ENCODE measurements at places on chromosomes 4 and X. TPM values are rescaled to one million over a fixed set of nuclear protein-coding genes. Genes with fewer than 3 reads are reported as not detected.
A peak's percentile ranks its signal among the peaks of the same experiment; 100 is the strongest.

DNA sequence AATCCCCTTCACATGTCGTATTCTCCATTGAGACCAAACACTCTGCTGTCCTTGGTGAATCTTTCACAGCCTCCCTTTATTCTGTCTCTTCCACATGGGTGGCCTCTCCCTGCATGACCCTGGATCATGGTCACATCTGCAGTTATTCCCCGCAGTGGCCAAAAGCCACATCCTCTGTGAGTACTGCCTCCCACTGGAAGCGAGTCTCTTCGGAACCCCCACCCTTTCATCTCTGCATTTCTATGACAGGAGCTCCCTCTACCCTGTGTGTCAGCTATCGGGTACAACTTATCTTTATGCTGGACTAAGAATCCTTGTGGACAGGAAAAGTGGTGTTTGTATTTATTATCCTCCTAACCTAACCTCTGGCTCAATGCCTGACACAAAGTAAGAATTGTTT, 48.6 kb upstream of the SHISA3 start:
- H3K4me3 ChIP-seq = no peak overlapping the region
- H3K4me1 ChIP-seq = no peaks in the 10 kb centered on the region
- no peaks in the 10 kb centered on the region for H3K27me3 ChIP-seq
- H3K36me3 ChIP-seq = no peaks in the 10 kb centered on the region
- no peak for DNase-seq

The SPANXN4 gene
- not detected for total RNA-seq

- H3K27ac ChIP-seq = peak overlapping the region; percentile 82
- no peaks in the 10 kb centered on the region for H3K27me3 ChIP-seq
- H3K36me3 ChIP-seq = no peaks in the 10 kb centered on the region
- peaks cover 42% of the 10 kb centered on the region for H3K4me1 ChIP-seq
- DNase-seq = no peak
These were observed 620 bp downstream of the IL9R start for GRCh38 chrX:155998116-155998515.

- H3K27ac ChIP-seq = no peak overlapping the region
- no peaks in the 10 kb centered on the region for H3K27me3 ChIP-seq
- no peaks in the 10 kb centered on the region for H3K36me3 ChIP-seq
- H3K4me3 ChIP-seq = no peak overlapping the region
- no peak for DNase-seq
These were observed 232.0 kb downstream of the CXXC4 start for GRCh38 chr4:104262678-104263077.

GRCh38 chr4:190015538-190016368, 11.3 kb downstream of the FRG2 start:
- H3K36me3 ChIP-seq = no peaks in the 10 kb centered on the region
- DNase-seq = no peak
- no peak overlapping the region for H3K4me3 ChIP-seq
- no peak overlapping the region for H3K27ac ChIP-seq

- no peak overlapping the region for H3K4me3 ChIP-seq
- H3K27me3 ChIP-seq = no peaks in the 10 kb centered on the region
These were observed 116.7 kb downstream of the TMA16 start for GRCh38 chr4:163611182-163611581.

DNA sequence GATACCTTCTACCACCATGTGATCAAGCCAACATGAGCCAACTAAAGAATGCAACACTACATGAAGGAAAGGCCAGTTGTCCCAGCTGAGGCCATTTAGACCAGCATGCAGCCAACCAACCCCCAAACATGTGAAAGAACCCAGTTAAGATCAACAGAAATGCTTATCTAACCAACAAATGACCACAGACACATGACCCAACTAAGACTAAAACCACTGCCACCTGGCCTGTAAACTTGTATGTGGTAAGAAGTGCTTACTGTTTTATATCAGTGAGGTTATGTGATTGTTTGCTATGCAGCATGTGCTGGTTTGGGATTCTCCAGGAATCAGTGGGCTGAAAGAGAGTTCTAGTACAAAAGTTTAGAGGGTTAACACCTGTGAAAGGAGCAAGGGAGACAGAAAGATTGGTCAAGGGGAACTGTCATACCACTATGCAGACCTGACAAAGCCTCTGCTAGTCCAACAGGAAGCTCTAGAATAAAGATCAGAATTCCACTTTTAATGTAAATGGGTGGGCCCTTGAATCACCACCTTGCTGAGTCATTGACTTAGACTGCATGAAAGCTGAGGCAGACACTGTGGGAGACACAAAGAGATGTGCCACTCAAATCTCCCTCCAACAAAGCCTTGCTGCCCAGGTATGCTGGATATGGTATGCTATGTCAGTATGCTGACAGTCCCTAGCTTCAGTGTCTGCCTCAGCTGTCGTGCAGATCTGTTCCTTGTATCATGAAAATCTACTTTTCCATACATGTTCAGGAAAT, 6.1 kb upstream of the SH3D19 start:
- no peaks in the 10 kb centered on the region for H3K4me1 ChIP-seq
- no peak overlapping the region for H3K4me3 ChIP-seq
- DNase-seq = no peak
- no peak overlapping the region for H3K27ac ChIP-seq
- H3K27me3 ChIP-seq = peaks cover 8% of the 10 kb centered on the region

- no peaks in the 10 kb centered on the region for H3K36me3 ChIP-seq
- no peak overlapping the region for H3K4me3 ChIP-seq
- no peak for DNase-seq
- peak overlapping the region; percentile 73 for H3K27ac ChIP-seq
- no peaks in the 10 kb centered on the region for H3K27me3 ChIP-seq
These were observed 32.3 kb downstream of the SH2D1A start for GRCh38 chrX:124378643-124379042.

The GSX2 gene
- not detected for total RNA-seq

The REELD1 gene
- 0.05 TPM for total RNA-seq

GRCh38 chrX:150358651-150359050, 4.5 kb upstream of the MAMLD1 start:
- no peak overlapping the region for H3K27ac ChIP-seq
- peaks cover 46% of the 10 kb centered on the region for H3K27me3 ChIP-seq
- no peak overlapping the region for H3K4me3 ChIP-seq
- peaks cover 16% of the 10 kb centered on the region for H3K4me1 ChIP-seq

DNA sequence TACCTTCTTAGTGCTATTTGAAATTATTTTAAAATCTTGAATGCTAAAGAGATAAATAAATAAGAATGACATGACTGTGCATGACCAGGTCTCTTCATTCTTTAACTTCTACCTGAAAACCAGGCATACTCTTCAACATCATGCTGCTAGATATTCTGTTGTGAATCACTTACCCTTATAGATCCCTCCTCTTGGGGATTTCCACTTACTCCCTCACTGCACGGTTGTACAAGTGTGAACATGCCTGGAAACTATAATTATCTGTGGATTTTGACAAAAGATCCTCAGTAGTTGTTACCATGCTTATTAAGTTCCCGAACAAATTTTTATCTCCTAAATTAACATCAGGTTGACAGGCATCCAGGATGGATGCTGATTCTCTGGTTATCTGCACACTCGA, 54.3 kb downstream of the ADGRL3 start:
- no peak for DNase-seq
- no peaks in the 10 kb centered on the region for H3K4me1 ChIP-seq
- H3K4me3 ChIP-seq = no peak overlapping the region
- no peaks in the 10 kb centered on the region for H3K27me3 ChIP-seq
- H3K27ac ChIP-seq = no peak overlapping the region

The FAM9B gene
- 0.05 TPM for total RNA-seq

The TEX13D gene
- 0.09 TPM for total RNA-seq

GRCh38 chrX:16882169-16882568, 12.0 kb upstream of the RBBP7 start:
- no peaks in the 10 kb centered on the region for H3K4me1 ChIP-seq
- peak overlapping the region; percentile 42 for H3K4me3 ChIP-seq
- DNase-seq = no peak
- peaks cover 6% of the 10 kb centered on the region for H3K27me3 ChIP-seq
- H3K36me3 ChIP-seq = no peaks in the 10 kb centered on the region
- H3K27ac ChIP-seq = no peak overlapping the region

- no peak for DNase-seq
- H3K4me3 ChIP-seq = no peak overlapping the region
These were observed 38.4 kb upstream of the ARSD start for GRCh38 chrX:2967584-2967983.

GRCh38 chrX:151985531-151985930, 11.1 kb upstream of the GABRE start:
- no peak overlapping the region for H3K4me3 ChIP-seq
- no peak for DNase-seq
- no peaks in the 10 kb centered on the region for H3K4me1 ChIP-seq
- H3K27ac ChIP-seq = no peak overlapping the region
- H3K27me3 ChIP-seq = no peaks in the 10 kb centered on the region

The EDNRA gene
- 10.1 TPM for total RNA-seq

GRCh38 chrX:125202591-125203248, 117.0 kb upstream of the TEX13C start:
- H3K27me3 ChIP-seq = peaks cover 20% of the 10 kb centered on the region
- DNase-seq = no peak
- H3K4me1 ChIP-seq = peaks cover 11% of the 10 kb centered on the region
- no peak overlapping the region for H3K4me3 ChIP-seq
- H3K27ac ChIP-seq = no peak overlapping the region

DNA sequence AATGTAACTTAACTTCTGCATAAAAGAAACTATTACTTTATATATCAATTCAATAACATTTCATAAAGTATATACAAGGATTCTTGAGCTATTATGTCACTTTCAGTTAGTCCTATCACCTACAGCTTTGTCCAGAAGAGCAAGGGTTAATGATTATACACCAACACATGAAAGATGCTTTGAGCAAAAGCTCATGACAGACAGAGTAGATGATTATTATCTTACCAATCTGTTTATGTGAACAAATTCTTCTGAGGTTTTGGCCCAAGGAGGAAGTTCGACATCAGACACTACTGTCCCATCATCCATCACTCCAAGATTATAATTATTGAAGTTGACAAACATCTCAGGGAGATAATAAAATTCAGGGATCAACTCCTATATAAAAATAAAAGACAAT, 166.7 kb upstream of the MAB21L2 start:
- no peak for DNase-seq
- H3K27me3 ChIP-seq = no peaks in the 10 kb centered on the region
- no peak overlapping the region for H3K27ac ChIP-seq

- H3K4me1 ChIP-seq = no peaks in the 10 kb centered on the region
- H3K4me3 ChIP-seq = no peak overlapping the region
- no peaks in the 10 kb centered on the region for H3K36me3 ChIP-seq
- no peak overlapping the region for H3K27ac ChIP-seq
- no peak for DNase-seq
- no peaks in the 10 kb centered on the region for H3K27me3 ChIP-seq
These were observed 88.4 kb downstream of the EVC start for GRCh38 chr4:5799406-5799805.

DNA sequence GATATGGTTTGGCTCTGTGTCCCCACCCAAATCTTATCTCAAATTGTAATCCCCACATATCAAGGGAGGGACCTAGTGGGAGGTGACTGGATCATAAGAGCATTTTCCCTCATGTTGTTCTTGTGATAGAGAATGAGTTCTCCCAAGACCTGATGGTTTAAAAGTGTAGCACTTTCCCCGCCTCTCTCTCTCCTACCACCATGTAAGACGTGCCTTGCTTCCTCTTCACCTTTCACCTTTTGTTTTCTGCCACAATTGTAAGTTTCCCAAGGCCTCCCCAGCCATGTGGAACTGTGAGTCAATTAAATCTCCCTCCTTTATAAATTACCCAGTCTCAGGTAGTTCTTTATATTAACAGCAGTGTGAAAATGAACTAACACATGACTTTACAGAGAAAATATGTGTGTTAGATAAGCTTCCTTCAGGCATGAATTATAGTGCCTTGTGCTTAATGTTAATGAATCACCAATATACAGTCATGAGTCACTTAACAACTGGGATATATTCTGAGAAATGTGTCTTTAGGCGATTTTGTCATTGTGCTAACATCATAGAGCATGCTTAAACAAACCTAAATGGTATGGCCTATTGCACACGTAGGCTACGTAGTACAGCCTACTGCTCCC, 37.9 kb downstream of the PDGFC start:
- H3K4me3 ChIP-seq = no peak overlapping the region
- H3K36me3 ChIP-seq = no peaks in the 10 kb centered on the region
- H3K27me3 ChIP-seq = no peaks in the 10 kb centered on the region
- H3K4me1 ChIP-seq = no peaks in the 10 kb centered on the region
- DNase-seq = no peak

- peaks cover 46% of the 10 kb centered on the region for H3K4me1 ChIP-seq
- no peak overlapping the region for H3K4me3 ChIP-seq
- DNase-seq = no peak
- H3K27me3 ChIP-seq = no peaks in the 10 kb centered on the region
These were observed 80.0 kb downstream of the SH3KBP1 start for GRCh38 chrX:19807414-19807813.

GRCh38 chr4:3637326-3638016, 105.2 kb upstream of the LRPAP1 start:
- no peaks in the 10 kb centered on the region for H3K36me3 ChIP-seq
- H3K4me1 ChIP-seq = no peaks in the 10 kb centered on the region
- DNase-seq = no peak
- no peak overlapping the region for H3K27ac ChIP-seq

DNA sequence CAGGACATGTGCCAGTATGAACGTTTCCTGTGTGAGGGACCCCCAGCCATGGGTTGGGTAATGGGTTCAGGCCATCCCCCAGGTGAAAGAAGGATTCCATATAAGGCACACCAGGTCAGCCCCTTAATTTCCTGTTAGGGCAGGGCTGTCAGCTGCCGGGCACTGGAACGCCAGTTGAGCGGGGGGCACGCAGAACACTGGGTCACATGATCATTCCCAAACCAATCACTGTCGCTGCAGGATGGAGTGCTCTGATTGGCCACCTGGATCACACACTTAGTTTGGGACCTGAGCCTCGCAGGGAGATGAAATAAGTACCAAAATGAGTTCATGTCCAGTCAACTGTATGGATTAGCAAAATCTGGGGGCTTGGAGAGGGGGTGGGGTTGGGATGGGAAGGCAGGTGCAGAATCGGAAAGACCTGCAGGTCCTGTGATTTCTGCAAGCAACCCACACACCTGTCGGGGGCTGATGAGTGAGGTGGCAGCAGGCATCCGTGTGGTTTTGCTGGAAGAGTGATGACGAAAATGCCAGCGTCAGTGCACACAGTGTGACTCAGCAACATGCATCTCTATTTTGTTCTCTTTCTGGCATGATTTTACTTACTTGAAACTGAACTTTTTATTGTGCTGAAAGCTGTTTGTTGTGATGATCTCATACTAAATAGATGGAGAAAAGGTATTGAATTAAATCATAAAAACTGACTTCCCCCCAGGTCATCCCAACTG, 32.2 kb downstream of the RNF212 start:
- no peaks in the 10 kb centered on the region for H3K27me3 ChIP-seq
- no peak overlapping the region for H3K4me3 ChIP-seq
- no peaks in the 10 kb centered on the region for H3K4me1 ChIP-seq
- DNase-seq = no peak

The RASSF6 gene
- total RNA-seq = 16.6 TPM

The YTHDC1 gene
- 69.4 TPM for total RNA-seq
